ENCODE measurements at places on chromosomes 2 and 18.

- no peak for DNase-seq
Observed at GRCh38 chr2:114127372-114127771, 237.5 kb downstream of the ACTR3 start.

GRCh38 chr2:100928235-100928634, 73.9 kb upstream of the RPL31 start:
- no peak for DNase-seq

GRCh38 chr2:164000176-164000575, 264.4 kb upstream of the FIGN start:
- no peak for DNase-seq

DNA sequence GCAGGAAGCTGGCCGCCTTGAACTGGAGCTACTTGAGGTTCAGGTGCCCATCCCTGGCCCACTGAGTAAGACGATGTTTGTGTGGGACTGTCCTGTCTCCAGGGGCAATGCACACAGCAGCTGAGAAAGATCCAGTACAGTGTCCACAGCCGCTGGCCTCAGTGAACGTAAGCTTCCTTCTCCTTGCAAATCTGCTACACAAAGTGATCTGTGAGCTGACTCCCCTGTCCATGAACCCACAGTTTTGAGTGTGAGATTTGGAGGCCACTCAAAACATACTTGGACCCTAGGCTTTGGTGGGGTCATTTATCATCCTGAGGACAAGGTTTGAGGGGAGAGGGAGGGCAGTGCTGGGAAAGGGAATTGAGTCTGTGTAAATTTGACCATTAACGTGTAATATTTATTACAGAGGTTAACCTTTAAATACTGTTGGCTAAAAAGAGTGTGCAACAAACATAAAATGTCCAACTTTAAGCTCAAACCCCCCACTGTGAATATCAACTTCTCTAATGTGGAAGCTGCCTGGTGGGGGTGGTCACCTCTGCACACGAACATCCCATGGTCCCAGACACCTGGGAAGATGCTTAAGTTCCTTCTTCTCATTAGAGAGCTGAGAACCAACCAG, 4.9 kb upstream of the CYS1 start:
- no peak for DNase-seq

DNA sequence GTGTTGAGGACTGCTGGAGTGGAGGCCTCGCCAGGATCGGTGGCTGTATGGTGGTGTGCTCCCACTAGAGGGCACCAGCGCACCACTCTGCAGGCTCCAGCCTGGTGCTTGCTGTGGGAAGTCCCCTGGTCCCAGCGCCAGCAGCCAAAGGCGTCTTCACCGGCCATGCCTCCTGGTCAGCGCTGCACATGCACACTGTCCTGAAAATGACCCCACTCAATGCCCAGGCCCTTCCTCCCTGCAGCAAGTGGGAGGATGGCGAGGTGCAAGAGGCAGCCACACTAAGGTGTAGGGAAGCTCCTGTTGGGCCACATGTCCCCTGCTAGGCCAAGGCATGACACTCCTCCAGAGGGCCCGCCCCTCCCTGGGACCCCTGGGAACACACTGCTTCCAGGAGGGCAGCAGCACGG, 136.5 kb downstream of the CTIF start:
- DNase-seq: peak; percentile 71

- peak; percentile 21 for DNase-seq
Observed at GRCh38 chr2:216034065-216034464, 20.7 kb upstream of the MREG start.

DNA sequence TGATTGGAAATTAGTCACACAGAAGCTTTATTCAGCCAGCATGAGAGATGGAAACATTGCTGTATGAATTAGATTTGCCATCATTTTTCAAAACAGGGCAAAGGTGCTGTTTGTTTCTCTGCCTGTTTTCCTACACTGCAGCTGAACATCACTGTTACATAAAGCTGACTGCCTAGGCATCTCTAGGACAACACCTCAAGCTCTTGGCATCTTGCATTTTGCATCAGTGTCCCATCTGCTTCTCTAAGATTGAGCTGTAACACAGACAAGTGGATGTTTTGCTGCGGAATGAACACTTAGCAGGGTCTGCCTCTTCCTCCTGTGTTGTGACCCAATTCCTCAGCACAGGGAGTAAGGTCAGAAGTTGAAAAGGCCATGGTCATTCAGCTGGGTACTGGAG, 4.9 kb downstream of the CCT7 start:
- no peak for DNase-seq

DNA sequence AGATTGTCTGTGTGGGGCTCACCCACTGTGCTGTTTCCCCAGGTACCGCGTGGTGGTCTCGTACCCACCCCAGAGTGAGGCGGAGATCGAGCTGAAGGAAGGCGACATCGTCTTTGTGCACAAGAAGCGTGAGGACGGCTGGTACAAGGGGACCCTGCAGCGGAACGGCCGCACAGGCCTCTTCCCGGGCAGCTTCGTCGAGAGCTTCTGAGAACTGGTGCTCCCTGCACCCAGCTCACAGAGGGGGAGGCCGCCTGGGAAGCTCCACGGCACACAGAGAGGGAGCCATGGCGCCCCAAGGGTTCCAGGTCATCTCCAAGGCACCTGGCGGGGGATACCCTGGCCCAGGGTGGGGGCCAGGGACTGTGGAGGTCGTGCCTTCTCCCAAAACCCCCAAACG, 112.3 kb downstream of the SEPTIN10 start:
- DNase-seq: no peak

- no peak for DNase-seq
Observed at GRCh38 chr18:57533868-57534510, 52.5 kb downstream of the FECH start.

GRCh38 chr18:49725809-49726674, 87.3 kb downstream of the ACAA2 start:
- no peak for DNase-seq

GRCh38 chr2:222722327-222722946, 51.0 kb downstream of the MOGAT1 start:
- DNase-seq: no peak

DNA sequence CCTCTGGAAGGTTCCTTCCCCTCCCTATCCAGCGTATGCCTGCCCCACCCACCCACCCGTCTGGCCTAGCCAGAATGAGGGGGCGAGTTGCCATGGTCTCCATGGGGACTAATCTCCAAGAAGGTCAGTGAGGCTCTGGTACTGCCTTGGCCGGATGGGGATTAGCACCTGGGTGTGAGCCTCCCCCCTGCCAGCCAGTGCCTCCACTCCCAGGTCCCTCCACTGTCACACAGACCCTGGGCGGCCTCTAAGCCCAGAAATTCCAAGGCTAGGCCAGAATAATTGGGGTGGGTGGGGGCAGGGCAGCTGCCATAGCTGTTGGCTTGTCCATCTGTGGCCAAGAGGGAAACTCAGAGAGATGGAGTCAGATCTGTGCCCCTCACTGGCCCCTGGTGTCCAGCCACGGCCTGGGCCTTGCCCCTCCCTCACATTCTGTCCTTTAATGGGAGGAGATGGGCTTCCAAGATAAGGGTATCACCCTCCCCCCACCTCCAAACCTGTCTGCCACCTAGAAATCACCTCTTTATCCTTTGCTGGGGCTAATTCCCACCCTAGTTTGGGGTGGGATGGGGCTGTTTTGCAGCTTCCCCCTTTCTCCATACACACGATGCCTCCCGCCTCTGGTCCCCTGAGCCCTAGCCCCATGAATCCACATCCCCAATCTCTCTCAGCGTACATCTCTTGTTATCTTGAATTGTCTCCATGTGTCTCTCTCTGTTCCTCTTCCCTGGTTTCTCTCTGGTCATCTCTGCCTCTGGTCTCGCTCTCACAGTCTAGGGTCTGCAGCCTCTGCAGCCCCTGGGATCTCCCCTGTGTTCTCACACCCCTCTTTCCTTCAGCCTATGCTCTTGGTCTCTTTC, 6.0 kb upstream of the CRYBA2 start:
- DNase-seq: no peak

DNA sequence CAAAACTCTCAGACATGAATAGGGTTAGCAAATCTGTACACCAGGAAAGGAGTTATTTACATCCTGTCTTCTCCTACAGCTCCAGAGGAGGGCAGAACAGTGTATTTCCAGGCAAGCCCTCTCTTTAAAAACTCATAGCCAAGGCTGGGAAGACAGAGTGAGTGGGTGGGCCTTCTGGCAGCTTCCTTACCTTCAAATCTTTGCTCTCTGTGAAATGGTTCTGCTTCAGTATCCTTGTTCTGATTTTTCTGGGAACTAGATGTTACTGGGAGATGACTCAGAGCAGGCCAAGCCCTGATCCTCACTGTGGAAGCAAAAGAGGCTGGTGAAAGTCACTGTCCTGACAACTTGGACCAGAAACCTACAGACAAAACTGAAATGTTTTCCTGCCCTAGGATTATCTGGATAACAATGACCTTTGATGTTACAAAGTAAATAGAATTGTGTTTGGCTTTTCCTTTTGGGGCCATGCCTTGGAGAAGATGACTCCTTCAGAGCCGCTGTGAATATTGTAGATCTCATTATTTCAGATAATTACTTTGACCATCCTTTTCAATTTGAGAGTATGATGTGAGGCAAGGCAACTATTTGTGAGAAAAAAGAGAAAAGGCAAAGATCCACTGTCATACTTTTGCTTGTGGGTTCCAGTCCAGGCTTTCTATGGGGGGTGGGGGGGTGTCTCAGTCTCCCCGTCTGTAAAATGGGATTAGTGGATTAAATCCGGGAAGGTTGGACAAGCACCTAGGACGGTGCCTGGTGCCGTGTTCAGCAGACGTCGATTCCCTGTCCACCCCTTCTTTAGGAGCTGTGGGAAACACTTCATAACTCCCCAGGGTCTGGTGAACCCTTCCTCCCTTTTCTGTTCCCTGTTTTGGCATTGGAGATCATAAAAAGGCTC, 644 bp upstream of the QPCT start:
- no peak for DNase-seq

- no peak for DNase-seq
Observed at GRCh38 chr2:3641841-3642421, 16.1 kb upstream of the ALLC start.

Measured in caudate nucleus (tissue), 63 donors.